ENCODE measurements at places on chromosomes 2 and 18.

DNA sequence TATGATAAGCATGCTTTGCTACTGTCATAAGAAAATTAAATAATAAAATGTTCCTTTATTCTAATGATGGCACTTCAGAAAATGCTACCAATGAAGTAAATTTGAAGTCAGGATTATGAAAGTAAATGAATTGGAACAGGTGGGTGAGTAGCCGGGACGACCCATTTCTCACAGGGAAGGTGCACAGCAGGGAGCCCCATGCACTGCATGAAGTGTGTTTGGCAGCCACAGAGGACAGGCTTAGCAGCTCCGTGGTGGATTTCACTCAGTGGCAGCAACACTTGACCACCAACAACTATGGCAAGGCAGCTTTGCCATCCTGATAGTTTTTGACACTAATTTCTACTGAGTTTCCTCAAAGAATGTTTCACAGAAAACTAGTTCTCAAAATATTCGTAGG is 146.3 kb downstream of the ATL2 start:
- H3K27ac ChIP-seq, result no peak overlapping the region
- H3K4me3 ChIP-seq, result no peak overlapping the region
- DNase-seq, result no peak
- H3K36me3 ChIP-seq, result no peaks in the 10 kb centered on the region
- H3K4me1 ChIP-seq, result no peaks in the 10 kb centered on the region

GRCh38 chr2:191041418-191042161 is 27.6 kb upstream of the STAT1 start:
- H3K36me3 ChIP-seq, result no peaks in the 10 kb centered on the region
- no peaks in the 10 kb centered on the region for H3K27me3 ChIP-seq
- DNase-seq, result no peak
- H3K4me3 ChIP-seq, result no peak overlapping the region
- H3K27ac ChIP-seq, result no peak overlapping the region

GRCh38 chr2:86649119-86649947 is 25.7 kb upstream of the RNF103 start:
- no peaks in the 10 kb centered on the region for H3K36me3 ChIP-seq
- no peaks in the 10 kb centered on the region for H3K27me3 ChIP-seq
- no peaks in the 10 kb centered on the region for H3K4me1 ChIP-seq

- no peak overlapping the region for H3K27ac ChIP-seq
- H3K4me3 ChIP-seq, result no peak overlapping the region
- H3K4me1 ChIP-seq, result peaks cover 7% of the 10 kb centered on the region
- DNase-seq, result no peak
- no peaks in the 10 kb centered on the region for H3K27me3 ChIP-seq
Observed at GRCh38 chr18:79521416-79522205, 125.9 kb downstream of the NFATC1 start.

DNA sequence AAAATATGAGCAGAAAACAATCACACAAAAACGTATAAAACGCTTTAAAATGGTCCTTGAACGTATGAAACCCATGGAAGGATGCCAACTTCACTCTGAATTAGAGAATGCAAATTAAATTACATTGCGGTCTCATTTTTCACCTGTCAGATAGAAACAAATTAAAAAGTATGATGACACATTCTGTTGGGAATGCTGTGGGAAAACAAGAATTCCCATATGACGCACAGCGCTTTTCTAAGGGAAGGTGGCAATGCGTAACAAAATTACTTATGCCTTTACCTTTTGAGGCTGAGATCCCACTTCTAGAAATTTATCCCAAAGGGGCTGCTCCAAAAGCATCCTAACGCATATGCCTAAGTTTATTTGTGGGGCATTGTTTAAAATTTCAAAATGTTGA is 3.8 kb upstream of the RPS7 start:
- H3K27ac ChIP-seq, result no peak overlapping the region
- no peak for DNase-seq
- H3K4me1 ChIP-seq, result peaks cover 3% of the 10 kb centered on the region
- no peak overlapping the region for H3K4me3 ChIP-seq
- H3K36me3 ChIP-seq, result no peaks in the 10 kb centered on the region

DNA sequence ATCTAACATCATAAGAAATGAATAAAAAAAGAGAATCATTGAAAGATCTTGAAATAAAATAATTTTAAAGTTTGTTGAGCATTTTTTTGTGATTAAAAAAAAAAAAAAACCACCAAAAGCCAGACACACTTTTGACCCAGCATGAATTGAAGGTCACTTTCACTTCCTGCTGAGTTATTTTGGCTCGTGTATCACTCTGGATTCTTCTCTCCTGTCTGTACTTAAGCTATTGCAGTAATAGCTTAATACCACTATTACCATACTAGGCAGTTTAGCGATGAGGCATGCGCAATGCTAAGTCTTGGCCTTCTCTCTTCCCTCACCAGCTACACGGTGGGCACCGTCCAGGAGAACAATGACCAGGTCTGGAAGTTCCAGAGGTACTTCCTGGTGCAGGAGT is 54.5 kb upstream of the SPP2 start:
- H3K4me1 ChIP-seq, result no peaks in the 10 kb centered on the region
- H3K36me3 ChIP-seq, result no peaks in the 10 kb centered on the region
- no peak for DNase-seq
- no peaks in the 10 kb centered on the region for H3K27me3 ChIP-seq
- no peak overlapping the region for H3K27ac ChIP-seq
- no peak overlapping the region for H3K4me3 ChIP-seq

DNA sequence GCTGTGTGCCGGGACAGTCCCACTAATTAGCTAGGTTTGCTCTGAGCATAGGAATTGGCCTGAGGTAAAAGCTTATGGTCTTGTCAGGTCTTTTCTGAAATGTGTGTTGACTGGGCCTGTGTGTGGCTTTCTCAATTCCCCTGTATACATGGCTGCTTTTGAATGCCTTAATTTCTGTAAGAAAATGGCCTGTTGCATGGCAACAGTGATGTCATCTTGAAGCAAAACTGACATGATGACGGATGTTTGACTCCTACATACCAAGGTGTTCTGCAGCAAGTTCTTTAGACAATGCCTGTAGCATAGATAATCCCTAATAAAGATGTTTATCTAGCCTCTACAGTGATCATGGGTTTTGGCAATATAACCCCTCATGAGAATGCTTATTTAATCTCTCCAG is 198.5 kb downstream of the OTX1 start:
- H3K27me3 ChIP-seq, result no peaks in the 10 kb centered on the region
- no peaks in the 10 kb centered on the region for H3K4me1 ChIP-seq
- no peaks in the 10 kb centered on the region for H3K36me3 ChIP-seq
- no peak overlapping the region for H3K27ac ChIP-seq
- H3K4me3 ChIP-seq, result no peak overlapping the region
- DNase-seq, result no peak

GRCh38 chr2:230878599-230879188 is 14.0 kb downstream of the ITM2C start:
- no peak overlapping the region for H3K27ac ChIP-seq
- no peaks in the 10 kb centered on the region for H3K36me3 ChIP-seq
- H3K27me3 ChIP-seq, result no peaks in the 10 kb centered on the region

Measured in psoas muscle (tissue), 8 donors.